ENCODE measurements at places on chromosomes 1 and 21. TPM values are rescaled to one million over a fixed set of nuclear protein-coding genes. Genes with fewer than 3 reads are reported as not detected.
A peak's percentile ranks its signal among the peaks of the same experiment; 100 is the strongest.

GRCh38 chr1:41662765-41663437 lies 178.4 kb upstream of the EDN2 start:
- no peak for DNase-seq

DNA sequence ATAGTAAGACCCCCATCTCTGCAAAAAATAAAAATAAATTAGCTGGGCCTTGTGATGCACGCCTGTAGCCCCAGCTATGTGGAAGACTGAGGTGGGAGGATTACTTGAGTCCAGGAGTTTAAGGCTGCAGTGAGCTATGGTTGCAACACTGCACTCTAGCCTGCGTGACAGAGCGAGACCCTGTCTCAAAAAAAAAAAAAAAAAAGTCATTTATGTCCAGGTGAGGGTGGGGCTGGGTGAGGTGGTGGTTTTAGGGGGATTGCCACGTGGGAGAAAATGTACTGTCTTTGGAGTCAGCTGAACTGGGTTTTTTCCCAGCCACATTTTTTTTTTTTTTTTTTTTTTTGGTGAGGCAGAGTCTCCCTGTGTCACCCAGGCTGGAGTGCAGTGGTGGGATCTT lies 6.7 kb downstream of the PIK3CD start:
- DNase-seq = no peak

DNA sequence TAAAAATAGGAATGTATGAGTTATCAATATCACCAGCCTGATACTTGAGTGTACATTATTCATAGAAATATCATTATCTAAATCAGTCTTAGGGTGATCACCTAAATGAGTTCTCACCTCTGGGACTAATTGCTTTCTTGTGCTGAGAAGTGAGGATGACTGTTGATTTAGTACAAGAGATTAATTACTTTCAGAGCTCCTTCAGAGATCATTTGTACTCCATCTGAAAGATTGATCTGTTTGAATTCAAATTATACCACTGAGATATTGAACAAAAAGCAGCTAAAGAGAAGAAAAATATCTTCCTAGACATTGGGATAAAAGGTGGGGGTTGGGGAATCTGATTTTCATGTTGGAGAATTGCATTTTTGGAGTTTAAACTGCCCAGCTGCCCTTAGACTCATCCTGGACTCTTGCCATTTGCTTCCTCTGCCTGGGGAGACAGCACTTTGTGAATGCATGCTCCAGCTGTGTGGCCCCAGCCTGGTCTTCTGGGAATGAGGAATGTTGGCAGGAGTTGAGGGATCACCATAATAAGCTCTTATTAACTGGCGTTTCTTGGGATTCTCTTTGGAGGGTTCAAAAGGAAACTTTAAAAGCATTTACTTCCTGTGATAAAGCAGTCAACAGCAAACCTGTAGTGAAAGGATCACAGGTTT lies 19.7 kb upstream of the PGBD2 start:
- DNase-seq = no peak

- DNase-seq = no peak
Observed at GRCh38 chr1:34373912-34374311, 197.2 kb downstream of the C1orf94 start.

GRCh38 chr1:47219590-47220220 lies 12.3 kb downstream of the TAL1 start:
- DNase-seq = no peak

Gene AMY2A
- not detected for polyA plus RNA-seq

- DNase-seq = no peak
Observed at GRCh38 chr1:30406996-30407864, 316.2 kb downstream of the MATN1 start.

DNA sequence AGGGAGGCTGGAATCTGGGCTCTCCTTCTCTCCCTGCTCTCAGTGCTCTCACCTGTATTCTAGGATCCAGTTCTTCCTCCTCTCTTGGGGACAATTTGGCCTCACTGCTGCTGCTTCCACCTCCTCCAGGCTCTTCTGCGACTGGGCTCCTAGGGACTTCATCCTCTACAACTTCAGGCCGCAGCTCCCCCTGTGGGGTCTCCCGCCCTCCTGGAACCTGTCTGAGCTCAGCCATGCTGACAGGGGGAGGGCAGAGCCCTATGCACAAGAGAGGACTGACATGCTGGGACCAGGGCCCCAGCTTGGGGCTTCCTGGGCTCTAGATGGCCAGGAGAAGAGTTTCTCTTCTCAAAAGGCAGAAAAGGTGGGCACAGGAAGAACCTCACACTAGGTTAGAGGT lies 1.0 kb downstream of the SH3BP5L start:
- no peak for DNase-seq

Gene LCE3D
- not detected for polyA plus RNA-seq

GRCh38 chr1:107622966-107623365 lies 342.0 kb downstream of the VAV3 start:
- DNase-seq = no peak

DNA sequence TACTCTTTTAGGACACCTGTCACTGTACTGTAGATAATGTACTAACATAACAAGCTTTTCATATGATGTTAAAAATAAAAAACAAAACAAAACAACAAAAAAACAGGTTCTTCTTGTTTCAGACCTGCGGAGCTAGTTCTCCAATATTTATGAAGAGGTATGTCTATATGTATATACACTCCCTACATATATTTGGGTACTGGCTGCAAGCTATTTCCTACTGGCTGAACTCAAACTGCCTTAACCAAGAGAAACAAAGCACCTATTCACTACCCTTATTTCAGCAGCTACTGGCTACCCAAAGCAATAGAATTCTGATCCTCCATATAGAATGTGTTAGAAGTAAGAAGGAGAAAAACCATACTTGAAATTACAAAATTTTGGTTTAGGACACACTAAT lies 73.5 kb downstream of the ABL2 start:
- no peak for DNase-seq

GRCh38 chr1:24641646-24642151 lies 1.4 kb upstream of the SRRM1 start:
- DNase-seq = peak; percentile 5

GRCh38 chr1:5953386-5953785 lies 38.8 kb downstream of the NPHP4 start:
- DNase-seq = no peak

DNA sequence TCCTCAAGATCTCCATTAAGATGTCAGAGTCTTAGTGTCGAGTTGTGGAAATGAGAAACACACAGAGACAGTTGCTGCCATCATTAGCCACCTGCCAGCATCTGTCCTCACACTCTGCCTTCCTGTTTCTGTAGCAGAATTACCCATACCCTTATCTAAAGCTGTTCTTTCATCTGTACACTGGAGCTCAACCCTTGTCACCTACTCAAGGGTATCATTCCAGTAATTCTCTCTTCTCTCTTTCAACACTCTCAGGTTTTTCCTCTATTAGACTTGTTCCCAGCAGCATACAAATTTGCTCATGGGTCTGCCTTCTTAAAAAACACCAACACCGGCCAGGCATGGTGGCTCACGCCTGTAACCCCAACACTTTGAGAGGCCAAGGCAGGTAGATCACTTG lies 27.4 kb upstream of the RNF2 start:
- peak; percentile 16 for DNase-seq

Gene DRAXIN
- polyA plus RNA-seq = 0.42 TPM

Measured in large intestine (tissue), 12 donors.